Stimulated activated CD8-positive, alpha-beta memory T cell treated with anti-CD3 and anti-CD28 coated beads, Interleukin-7, amount 100 ng/mL, for 4 hours (primary cell): ENCODE measurements at places on chromosomes 6 and 20.
A peak's percentile ranks its signal among the peaks of the same experiment; 100 is the strongest.

GRCh38 chr20:60057866-60058807, 99.9 kb downstream of the CDH26 start:
- DNase-seq: peak; percentile 15

DNA sequence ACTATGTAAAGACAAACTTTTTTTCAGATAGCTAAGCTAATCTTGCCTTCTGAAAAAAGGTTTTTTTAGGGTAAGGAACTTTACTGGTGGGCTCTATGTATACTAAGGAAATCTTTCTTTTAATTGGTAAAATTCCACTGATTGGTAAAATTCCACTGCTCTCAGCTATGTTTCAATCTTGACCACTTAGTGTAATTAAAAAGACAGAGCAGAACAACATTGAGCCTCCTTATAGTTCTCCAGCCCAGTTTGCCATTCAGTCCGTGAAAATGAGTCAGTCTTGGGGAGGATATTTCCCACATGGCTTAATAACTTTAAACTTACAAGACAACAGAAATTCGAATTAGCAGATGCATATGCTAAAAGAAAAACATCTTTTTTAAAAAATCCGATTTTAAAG, 92.7 kb downstream of the EYA4 start:
- no peak for DNase-seq

GRCh38 chr6:109008054-109008453, 86.6 kb downstream of the SESN1 start:
- no peak for DNase-seq

DNA sequence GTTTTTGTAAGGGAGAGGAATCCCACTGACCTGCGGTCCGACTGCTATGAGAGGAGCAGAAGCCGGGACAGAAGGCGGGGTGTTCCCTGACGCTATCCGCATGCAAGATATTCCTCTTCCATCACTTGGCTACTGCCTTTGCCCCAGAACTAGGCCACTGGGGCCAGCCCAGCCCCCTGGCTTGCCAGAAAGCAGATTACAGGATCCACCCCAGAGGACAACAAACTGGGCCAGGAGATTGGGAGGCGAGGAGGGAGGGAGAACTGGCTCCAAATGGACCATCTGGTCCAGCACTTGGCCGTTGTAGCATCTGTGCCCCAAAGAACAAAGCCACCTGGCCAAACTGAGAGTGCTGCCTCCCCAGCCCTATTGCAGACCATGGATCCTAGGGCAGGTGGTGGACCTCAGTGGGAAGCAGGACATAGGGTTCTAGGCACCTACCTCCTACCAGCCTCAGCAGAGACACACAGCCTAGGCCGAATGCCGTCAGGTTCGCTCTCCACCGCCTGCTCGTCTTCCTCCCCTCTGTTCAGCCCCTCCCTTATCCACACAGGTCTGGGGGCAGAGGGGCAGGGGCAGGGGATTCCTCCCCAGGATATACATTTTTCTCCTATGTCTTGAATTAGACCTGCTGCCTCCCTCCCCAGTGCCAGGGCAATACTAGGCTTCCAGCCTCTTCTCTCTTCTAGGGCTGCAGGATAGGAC, 4.0 kb downstream of the MDGA1 start:
- no peak for DNase-seq

GRCh38 chr20:41380551-41381193, 14.1 kb upstream of the EMILIN3 start:
- no peak for DNase-seq

GRCh38 chr6:81813305-81813704, 60.8 kb upstream of the TENT5A start:
- DNase-seq: no peak

GRCh38 chr20:945841-946240, 29.7 kb upstream of the ANGPT4 start:
- DNase-seq: no peak

- no peak for DNase-seq
Measured at GRCh38 chr6:5786969-5787720, 219.6 kb downstream of the NRN1 start.

- no peak for DNase-seq
Measured at GRCh38 chr6:99306341-99306740, 43.1 kb downstream of the FAXC start.

- no peak for DNase-seq
Measured at GRCh38 chr6:34922177-34922663, 33.2 kb downstream of the ANKS1A start.

- DNase-seq: no peak
Measured at GRCh38 chr6:163566056-163566455, 151.5 kb downstream of the QKI start.

- no peak for DNase-seq
Measured at GRCh38 chr6:129140526-129140925, 257.6 kb downstream of the LAMA2 start.

DNA sequence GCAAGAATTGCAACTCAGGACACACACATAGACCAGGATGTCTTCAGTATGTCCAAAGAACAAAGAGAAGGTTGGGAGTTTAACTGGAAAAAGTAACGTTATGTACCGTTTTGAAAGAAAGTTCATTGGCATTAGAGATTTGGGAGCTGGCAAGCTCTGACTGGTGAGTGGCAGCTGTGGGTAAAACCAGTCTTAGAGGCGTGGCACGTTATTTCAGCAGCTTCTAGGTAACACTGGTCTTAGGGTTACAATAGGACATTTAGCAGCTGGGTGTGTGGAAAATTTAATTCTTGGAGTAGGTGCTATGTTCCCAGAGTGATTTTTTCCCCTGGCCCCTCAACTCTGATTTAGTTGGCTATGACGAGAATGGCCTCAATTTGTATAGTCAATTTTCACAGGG, 19.2 kb downstream of the SNRPB start:
- DNase-seq: no peak

DNA sequence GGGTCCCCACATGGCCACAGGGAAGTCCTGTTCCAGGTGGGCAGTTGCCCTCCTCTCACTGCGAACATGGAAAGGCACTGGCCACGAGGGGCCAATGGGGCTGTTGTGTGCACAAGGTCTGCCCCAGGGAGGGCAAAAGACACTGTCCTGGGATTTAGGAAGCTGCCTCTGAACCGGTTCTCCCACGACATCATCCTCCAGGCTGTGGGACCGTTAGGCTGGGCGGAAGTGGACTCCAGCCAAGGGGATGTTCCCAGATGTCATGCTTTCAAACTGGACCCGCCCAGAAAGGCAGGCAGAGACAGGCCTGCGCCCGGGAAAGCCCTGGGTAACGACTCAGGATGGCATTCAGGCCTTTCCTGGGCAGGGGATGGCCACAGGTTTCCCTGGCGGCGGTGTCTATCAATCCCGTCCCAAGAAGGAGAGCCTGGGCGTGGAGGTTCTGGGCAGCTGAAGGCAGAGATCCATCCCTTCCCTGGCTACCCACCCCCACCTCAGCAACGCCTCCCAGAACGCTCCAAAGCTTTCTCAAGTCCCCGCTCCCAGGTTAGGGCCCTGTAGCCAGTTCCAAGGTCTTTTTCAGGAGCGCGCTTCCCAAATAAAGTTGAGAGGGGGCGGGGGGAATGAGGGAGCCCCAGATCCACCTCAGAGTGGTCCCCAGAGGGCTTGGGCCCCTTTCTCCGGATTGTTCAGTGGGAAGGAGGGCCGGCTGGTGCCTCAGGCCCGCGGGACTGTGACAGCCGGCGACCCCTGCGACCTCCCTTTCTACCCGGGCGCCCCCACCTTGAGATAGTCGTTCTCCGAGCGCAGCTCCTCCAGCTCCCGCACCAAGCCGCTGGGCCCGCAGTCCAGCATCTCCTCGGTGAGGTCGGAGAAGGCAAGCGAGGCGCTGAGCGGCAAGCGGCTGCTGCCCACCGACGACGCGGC, 13.8 kb upstream of the TLDC2 start:
- no peak for DNase-seq

- DNase-seq: no peak
Measured at GRCh38 chr6:170504479-170504878, 48.6 kb downstream of the PSMB1 start.

GRCh38 chr6:28648878-28649375, 123.2 kb downstream of the GPX5 start:
- DNase-seq: no peak

- DNase-seq: no peak
Measured at GRCh38 chr20:36726168-36726567, 19.7 kb downstream of the NDRG3 start.

- no peak for DNase-seq
Measured at GRCh38 chr20:61927826-61928541, 137.7 kb downstream of the TAF4 start.

- DNase-seq: no peak
Measured at GRCh38 chr6:135667691-135668455, 170.3 kb upstream of the AHI1 start.

DNA sequence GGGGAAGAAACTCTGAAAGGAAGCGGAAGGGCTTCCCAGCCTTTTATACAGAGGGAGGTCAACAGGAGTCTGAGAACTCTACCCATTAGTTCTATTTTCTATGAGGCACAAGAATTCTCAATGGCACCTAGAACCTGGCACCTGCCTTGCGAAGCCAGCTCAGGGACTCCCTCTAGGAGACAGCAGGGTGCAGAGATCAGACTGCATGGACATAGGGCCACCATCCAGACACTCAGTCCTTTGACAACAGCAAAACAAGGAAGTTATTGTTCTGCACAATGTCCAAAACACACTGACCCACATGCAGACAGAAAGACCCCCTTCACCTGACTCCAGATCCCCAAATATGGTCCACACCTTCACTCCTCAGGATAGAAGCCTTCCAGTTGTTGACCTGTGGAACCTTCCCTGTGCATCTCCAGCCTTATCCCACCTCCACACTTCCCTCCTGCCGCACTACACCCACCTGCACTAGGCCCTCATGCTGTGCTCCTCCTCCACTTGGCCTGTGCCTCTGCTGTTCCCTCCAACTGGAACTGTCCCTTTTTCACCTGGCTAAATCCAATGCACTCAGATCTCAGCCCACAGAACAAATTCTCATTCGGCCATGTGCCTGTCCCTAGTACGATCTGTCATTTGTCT, 27.8 kb downstream of the ACSS1 start:
- DNase-seq: no peak

DNA sequence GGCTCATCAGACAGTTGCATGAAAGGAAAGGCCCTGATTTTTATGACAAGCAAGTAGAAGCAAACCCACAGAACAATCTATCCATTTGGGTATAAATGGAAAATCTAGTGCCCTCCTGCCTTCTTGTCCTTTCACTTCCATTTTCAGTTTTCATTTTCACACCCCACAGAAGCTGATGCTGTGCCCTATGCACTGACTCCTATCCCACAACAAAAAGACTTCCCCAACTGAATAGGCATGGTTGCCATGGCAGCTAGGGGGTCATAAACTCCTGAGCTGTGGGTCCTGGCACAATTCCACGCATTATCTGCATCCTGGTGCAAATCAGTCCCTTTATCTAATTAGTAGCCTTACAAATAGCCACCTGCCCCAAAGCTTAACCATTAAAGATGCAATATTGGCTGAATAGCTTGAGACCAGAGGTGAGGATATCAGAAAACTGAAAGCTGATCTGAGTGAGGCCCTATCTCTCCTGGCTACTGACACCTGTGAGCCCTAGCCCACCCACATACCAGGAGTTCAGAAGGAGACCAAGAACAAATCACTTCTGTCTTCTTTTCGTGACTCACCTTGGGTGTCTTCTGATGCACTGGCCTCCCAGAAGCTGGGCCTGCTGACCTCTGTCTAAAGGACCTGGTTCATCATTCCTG, 34.9 kb upstream of the HEY2 start:
- no peak for DNase-seq
